Activated CD4-positive, alpha-beta T cell treated with anti-CD3 and anti-CD28 coated beads for 24 hours (primary cell): ENCODE measurements at places on chromosomes 2 and 18.

DNA sequence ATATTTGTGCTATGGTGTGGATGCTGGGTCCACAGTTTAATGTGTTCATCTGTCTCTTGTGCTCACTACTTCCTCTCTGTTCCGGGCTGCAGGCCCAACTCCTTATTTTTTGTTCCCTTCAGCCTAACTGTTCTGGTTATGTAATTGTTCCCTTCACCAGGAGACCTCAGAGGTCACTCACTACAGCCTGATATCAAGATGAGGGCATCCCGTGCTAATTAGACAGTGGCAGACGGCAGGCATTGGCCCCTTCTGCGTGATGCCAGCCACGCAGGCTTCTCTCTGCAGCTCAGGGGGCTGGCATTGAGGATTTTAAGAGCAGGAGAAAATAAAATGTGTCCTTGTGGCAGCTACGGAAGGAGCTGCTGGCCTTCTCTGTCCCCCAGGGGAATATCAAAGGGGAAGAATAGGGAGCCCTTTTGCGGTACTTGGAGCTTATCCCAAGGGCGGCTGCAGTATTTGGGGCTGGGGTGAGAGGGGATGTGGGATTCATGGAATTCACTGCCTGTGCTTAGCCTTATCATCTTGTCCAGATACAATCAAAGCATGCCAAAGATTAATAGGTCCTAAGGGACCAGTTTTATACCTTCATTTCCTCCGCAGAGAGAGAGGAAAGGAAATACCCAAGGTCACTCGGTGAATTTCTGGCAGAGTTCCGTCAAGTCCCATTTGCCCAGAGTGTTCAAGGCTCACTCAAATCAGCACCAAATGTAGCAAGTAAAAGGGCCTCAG, 53.3 kb upstream of the TRIB2 start:
- DNase-seq: no peak

- no peak for DNase-seq
Observed at GRCh38 chr2:85016446-85016845, 45.5 kb downstream of the KCMF1 start.

DNA sequence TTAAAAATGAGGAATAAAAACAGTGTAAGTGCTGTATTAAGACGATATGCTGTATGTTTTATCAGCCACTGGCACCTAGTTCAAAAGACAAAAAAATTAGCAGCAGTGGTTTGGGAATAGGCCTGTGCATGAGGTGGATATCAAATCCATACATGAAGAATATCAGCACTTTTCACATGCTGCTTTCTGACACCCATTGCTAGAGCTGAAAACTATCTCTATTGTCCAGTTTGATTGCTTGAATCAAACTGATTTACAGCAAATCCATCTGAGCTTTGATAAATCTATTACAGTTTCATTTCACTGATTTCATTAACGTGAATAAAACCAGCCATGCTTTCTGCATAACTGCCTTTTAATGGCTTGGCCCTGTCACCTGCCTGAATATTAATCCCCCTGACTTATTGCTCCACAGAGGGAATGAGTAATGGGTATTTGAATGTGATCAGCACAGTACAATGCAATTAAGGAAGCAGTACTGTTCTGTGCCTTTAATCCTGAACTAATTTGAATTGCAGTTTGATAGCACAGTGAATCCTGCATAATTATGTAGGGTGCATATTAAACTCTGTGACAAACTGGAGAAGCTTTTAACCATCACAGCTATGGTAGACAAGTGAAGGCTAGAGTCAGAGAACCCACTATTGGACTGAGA, 154.0 kb downstream of the GPD2 start:
- no peak for DNase-seq

DNA sequence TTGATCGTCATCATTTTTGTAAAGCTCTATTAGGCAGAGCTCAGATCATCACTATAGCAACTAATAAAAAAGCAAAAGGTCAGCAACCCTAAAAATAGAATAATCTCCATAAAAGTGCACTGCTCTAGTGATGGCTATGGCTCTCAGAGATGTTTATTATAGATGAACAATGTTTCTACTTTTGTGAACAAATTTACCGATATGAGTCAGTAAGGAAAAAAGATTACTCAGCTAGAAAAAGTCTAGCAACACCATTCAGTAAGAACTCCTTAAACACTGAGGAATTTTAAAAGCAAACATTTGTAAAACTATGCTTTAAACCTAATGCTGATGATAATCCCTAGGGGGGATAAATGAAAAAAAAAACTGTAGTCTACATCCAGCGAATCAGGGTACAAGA, 69.6 kb downstream of the ACVR1C start:
- DNase-seq: no peak

GRCh38 chr2:135009339-135009738, 37.9 kb downstream of the MAP3K19 start:
- DNase-seq: no peak

DNA sequence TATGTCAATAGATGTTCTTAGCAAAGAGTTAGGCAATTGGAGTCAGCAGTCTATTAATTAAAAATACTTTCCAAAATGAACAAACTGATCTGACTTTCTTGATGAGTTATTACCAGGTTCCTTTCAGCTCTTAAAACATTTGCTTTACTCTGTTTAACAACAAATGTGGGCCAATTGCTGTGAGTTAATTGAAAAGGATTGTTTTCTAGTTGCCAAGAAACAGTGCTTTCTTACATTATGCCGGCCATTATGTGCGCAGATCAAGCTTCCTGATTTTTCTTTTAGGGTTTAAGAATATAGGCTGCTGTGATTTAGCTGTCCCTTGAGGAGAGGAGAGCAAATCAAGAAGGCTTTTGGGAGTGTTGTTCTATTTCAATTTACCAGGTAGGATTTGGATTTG, 50.5 kb upstream of the ITPRID2 start:
- DNase-seq: no peak

DNA sequence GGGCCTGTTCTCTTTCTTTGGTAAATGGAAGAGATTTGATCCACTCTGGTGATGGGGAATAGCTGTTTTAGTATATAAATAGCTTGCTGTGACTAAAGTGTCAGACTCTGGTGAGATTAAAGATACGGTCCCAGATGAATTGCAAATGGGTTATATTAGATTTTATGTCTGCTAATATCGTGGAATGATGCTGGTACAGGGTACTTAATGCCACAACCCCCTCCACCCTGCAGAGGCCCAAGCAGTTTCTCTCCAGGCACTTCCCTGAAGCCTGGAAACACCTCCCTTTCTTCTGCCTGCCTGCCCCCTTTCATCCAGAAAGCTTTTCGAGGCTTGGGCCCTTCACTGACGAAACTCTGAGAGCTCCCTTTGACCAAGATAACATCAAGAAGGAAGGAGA, 21.4 kb upstream of the RFX8 start:
- no peak for DNase-seq

GRCh38 chr18:78818495-78818894, 161.1 kb upstream of the SALL3 start:
- no peak for DNase-seq

DNA sequence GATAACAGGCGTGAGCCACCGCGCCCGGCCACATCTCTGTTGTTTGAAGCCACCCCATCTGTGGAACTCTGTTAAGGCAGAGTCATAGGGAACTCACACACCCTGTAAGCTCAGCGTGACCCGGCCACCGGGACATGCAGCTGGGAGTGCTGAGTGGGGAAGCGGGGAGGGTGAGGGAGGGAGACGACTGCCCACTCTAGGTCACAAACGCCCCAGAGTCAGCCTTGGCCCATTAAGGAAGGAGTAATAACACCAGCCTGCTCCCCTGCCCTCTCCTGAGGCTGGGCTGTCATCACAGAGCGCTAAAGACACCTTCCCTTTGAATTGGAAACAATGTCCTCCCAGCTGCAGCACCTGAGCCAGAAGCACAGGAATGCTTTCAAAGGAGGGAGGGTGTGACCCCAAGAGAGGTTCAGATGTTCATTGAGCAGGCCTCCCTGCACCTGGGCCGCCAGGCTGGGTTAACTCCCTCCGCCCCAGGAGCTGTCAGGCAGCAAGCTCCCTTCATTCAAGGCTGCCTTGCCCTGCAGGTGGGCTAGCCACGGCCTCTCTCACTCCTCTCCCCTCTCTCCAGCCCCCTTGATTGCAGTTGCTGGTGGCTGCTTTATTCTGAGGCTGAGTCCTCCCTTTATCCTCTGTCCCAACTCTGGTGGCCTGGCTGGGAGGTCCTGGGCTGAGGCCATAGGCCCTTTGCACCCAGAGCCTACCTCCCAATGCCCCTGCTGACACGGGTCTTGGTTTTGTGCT, 77.2 kb upstream of the HPCAL1 start:
- no peak for DNase-seq
